ENCODE measurements at places on chromosomes 7 and 10.

DNA sequence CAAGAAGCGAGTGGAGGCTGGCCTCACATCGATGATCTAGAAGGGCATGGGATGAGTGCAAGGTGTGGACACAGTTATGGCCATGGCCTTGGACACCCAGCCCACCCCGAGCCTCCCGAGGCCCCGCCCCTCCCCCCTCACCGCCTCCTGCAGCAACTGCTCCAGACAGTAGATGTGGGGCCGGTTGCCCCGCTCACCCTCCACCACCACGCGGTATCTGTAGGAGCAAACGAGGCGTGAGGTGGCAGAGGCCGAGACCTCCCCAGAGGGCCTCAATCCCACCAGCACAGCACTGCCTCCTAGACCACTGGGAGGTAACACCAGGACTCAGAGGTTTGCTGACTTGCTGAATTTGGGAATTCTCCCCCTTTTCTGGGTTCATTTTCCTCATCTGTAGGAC, 37.6 kb downstream of the SLC29A4 start:
- DNase-seq = no peak

- DNase-seq = no peak
These were observed 233.6 kb upstream of the SEMA3E start for GRCh38 chr7:83882551-83882950.

DNA sequence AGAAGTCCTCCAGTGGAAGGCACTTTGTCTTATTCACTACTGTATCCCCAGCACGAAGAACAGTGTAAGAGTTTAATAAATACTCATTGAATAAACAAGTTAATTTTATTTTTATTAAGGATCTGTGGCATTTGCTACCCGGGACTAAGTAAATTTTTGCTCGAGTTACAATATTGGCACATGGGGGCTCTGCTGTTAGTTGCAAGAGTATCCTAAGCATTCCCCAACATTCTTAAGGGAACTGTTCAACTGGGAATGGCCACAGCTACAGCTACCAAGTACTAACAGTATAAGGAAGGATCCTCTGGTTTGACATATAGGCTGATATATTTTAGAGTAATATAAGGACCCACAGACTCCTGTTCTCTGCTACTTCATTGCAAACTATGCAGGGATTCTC, 8.7 kb upstream of the LRRTM3 start:
- no peak for DNase-seq

GRCh38 chr7:151517601-151518104, 2.0 kb downstream of the RHEB start:
- DNase-seq = no peak

DNA sequence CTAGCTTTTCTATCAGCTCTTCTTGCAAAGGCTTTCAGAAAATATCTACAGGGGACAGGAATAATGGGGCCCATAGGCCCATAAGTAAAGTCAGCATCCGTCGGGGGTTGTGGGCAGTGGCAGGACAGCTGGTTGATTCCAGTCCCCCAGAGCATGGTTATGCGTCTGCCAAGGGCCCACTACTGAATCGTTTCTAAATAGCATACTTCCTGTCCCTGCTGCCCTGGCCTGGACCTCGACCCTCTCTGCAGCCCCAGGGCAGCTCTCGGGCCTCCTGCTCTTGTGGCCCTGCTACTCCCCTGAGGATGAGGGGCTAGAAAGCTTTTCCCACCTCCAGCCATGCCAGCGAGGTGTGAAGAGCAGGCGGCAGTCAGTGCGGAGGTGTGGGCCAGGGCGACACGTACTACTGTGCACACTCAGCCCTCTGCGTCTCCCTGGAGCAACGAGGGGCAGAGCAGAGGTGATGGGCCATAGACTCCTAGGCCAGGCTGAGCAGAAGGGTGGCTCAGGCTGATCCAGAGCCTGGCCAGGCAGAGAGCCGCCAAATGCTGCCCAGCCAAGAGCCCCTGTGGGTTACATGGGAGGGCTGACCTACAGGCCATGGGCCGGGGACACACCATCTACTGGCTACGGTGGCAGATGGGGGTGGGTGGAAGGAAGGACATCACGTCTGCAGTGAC, 4.7 kb upstream of the OPN4 start:
- DNase-seq = no peak

GRCh38 chr10:7529638-7530037, 118.8 kb upstream of the SFMBT2 start:
- no peak for DNase-seq

GRCh38 chr7:157674027-157674714, 337.4 kb downstream of the DNAJB6 start:
- no peak for DNase-seq

Measured in activated T-helper 1 cell treated with anti-CD3 and anti-CD28 coated beads, Interleukin-12 subunit alpha, Interleukin-12 subunit beta, Interleukin-2, Interleukin-4 antibody, amounts not matched to agents 30 ng/mL and 10 ng/mL and 1 ng/mL, durations not matched to agents 14 hours and 24 hours and 36 hours (primary cell).